ENCODE measurements at places on chromosomes 1 and 21.

DNA sequence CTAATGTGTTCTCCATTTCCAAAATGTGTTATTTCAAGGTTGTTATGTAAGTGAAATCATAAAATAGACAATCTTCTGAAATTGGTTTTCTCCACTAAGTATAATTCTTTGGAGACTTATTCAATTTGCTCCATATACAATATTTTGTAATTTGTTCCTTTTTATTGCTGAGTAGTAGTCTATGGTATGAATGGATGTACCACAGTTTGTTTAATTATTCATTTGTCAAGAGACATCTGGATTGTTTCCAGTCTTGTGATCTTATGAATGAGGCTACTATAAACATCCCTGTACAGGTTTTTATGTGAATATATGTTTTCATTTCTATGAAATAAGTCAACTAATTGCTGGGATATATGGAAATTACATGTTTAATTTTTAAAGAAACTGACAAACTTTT lies 652.6 kb upstream of the PLXNA2 start:
- no peak for DNase-seq

GRCh38 chr1:244989813-244990212 lies 125.5 kb upstream of the HNRNPU start:
- no peak for DNase-seq

DNA sequence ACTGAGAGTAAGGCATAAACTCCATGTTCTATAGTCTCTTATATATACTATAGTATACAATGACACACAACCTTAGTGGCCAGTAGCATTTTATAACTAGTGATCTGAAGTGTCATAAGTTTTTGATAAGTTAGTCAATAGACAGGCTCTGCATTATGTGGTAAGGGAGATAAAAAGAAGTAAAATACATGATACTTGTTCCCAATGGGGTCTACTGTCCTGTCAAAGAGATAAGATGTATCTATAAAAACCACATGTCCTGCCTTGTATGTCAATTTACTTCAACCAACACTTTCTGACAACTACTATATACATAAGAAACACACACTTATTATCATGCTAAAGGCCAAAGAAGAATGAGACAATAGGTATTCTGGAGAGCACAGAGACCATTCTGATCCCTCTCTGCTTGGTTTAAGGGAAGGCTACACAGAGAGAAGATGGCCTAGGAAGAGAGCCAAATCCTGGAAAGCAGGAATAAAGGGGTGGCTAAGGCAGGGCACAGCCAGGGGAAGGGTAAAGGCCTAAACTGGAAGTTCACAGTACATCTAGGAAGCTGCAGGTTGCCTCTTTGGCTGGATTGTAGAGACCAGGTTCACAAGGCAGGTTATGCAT lies 91.4 kb downstream of the LYST start:
- no peak for DNase-seq

GRCh38 chr1:87523466-87523865 lies 194.8 kb downstream of the LMO4 start:
- DNase-seq: no peak

- no peak for DNase-seq
These were observed 22.1 kb upstream of the FAM20B start for GRCh38 chr1:179003512-179004066.

DNA sequence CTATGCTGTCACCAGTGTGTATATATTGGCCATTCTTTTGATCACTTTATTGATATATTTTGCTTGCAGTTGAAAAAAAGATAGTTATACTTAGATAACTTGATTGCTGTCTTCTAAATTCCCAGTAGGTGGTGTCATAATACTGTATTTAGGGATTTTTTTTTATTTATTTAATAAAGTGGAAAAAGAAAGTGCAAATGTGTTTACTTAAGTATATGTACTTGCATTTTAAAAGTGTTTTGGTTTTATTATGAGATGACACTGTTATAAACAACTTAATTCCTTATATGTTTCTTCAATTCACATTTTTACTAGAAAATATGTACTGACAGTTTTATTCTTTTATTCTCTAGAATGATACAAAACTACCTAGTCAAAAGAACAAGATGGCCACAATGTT lies 164.8 kb downstream of the USP25 start:
- no peak for DNase-seq

DNA sequence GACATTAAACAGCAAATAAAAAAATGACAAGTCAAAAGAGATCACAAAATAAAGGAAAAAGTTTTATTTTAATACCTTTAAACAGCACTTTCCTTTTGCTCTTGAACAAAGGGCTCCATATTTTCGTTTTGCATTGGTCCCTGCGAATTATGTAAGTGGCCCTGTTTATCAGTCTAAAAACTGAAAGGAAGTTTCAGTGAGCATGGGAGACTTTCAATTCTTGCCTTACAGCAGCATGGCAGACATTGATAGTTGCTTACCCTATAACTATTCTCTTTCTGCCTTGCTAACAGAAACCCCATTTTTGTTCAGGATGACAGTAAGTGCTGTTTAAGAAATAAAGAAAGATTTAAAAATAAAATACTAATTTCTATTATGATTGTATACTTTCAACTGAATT lies 5.2 kb upstream of the SH3GLB1 start:
- DNase-seq: no peak

GRCh38 chr1:225343618-225344017 lies 84.2 kb downstream of the LBR start:
- DNase-seq: no peak

- DNase-seq: no peak
These were observed 128.8 kb downstream of the RRAGC start for GRCh38 chr1:38730511-38731397.

- DNase-seq: no peak
These were observed 543.9 kb downstream of the AJAP1 start for GRCh38 chr1:5198328-5198727.

GRCh38 chr1:74771913-74772515 lies 39.1 kb downstream of the TYW3 start:
- no peak for DNase-seq

- no peak for DNase-seq
These were observed 13.8 kb downstream of the ENSA start for GRCh38 chr1:150615346-150616201.

- DNase-seq: no peak
These were observed 43.1 kb downstream of the RGSL1 start for GRCh38 chr1:182493063-182493462.

- DNase-seq: no peak
These were observed 1646.3 kb downstream of the AMY1C start for GRCh38 chr1:105396001-105396400.

DNA sequence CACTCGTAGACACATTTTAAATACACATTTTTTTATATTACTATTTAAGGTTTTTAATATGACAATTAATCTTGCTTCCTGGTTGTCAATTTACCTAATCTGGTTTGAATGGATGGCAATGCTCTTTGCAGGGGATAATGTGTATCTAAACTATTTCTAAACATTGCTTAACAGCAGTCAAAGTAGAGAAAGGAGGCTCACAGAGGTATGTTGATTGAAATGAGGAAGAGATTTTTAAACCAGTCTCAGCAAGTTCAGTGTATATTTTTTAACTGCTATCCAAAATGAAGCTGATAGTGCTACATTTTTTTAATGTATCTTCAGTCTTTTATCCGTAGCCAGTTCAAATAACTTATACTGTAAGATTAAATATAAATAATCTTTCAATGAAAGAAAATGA lies 17.4 kb downstream of the FMO1 start:
- no peak for DNase-seq

GRCh38 chr21:45640888-45641479 lies 2.5 kb upstream of the PCBP3 start:
- no peak for DNase-seq

DNA sequence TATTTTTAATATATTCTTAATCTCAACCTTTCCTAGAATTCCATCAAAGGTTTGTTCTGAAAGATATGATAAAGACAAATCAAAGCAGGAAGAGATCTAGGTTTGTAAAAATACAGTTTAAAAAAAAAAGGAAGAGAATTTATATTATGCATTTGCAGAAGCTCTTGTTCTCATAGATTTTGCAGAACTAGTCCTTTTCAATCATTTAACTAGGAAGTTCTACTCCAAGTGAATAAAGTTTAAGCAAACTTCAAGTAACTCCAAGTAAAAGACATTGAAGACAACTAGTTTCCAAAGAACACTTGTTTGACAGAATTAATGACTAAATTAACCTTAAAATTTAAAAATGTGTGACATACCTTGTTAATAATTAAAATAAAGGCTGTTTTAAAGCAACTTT lies 55.9 kb downstream of the HNRNPR start:
- DNase-seq: no peak

DNA sequence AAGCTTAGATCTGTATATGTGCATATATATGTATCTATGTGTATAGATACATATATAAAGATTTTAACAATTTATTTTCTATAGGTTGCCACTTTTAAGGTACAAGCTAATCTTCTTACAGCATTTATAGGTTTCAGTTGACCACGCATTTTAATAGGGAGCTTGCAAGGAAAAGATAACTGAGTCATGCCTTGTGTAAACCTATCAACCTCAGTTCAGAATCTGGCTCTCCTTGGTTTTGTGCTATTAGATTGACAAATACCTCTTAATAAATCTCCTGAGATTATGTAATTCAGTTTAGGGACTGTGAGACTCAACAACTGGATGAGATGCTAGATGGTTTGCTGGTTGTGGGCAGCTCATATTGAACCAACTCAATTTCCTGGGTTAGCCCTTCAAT lies 114.7 kb upstream of the SERBP1 start:
- DNase-seq: no peak

DNA sequence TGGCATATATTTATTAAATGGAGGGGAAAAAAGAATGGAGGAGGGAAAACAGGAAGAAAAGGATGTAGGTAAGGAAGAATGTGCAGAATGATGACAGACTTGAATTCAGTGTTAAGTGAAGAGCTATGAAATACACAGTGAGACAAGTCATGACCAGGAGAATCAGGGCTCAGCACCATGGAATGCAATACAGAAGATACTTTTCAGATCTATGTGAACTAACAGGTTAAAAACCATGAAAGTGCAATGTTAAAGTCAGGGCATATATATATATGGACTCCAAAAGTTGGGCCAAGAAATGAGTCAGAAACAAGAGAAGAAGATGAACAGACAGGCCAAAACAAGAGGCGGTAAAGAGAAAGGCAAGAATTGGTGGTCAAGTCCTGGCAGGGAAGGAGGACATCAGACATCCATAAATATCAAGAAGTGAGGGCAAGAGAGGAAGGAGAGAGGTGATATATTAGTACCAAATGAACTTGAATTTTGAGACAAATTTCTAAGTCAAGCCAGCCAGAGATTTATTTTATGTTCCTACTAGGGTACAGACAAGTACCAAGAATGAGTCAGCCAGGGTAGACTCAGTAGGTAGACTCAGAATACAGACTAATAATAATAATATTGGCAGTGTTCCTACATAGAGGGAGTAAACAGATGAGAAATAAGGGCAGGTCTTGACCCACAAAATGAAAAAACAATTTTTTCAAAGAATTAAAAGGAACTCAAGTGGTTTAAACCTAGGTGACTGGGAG lies 39.5 kb upstream of the MCOLN3 start:
- DNase-seq: no peak

DNA sequence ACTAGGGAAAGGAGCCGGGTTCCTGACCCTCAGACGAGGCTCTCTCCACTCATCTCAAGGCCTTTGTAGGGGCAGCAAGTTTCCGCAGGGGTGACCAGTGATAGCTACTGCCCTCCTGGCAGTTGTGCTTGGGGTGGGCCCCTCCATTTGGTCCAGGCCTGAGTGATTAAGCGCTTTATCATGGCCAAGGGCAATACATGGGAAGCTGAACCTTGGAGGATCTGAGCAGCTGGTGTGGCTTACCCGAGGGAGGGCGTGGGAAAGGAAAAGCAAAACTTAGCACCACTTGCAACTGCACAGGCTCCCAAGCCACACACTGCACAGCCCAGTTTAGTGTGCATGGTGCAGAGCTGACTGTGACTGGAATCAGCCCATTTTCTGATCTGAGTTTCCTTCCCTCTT lies 47.8 kb downstream of the GADD45A start:
- DNase-seq: no peak

DNA sequence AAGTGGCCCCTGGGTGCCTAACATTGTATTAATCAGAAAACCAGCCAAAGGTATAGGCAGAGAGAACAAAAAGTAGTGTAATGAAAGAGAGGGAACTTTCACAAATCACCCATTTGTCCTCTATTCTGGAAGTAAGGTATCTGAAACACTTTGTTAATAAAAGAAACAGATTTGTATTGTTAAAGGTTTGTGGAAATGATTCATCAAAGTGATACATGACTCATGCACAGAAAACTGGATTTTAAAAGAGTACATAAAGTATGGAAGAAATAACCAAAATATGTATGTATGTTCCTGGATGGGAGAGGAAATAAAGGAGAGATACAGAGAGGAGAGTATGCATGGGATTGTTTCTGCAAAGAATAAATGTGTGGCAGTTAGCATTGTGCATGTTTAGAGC lies 126.8 kb downstream of the RGS21 start:
- DNase-seq: no peak

DNA sequence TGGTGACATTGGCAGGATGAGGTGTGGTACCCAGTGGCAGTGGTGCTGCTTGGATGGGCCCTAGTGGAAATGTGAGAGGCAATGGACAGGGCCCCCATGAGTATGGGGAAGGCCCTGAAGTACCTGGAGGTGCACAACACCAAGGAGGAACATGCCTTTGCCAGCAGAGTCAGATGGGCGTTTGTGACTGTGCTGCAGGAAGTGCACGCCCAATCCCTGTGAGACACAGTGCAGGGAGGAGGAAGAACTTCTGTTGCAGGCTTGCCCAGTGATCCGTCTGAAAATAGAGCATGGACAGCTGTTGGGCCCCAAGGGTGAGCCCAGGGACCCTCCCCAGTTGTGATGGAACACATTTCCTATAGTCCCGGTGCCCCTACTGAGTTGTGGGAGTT lies 42.7 kb downstream of the GJA5 start:
- no peak for DNase-seq

GRCh38 chr1:53362851-53363642 lies 35.2 kb upstream of the LRP8 start:
- no peak for DNase-seq

GRCh38 chr1:8552820-8553397 lies 235.0 kb downstream of the SLC45A1 start:
- DNase-seq: no peak

GRCh38 chr1:161702250-161702649 lies 4.8 kb upstream of the FCRLA start:
- no peak for DNase-seq

- no peak for DNase-seq
These were observed 37.5 kb downstream of the XCL2 start for GRCh38 chr1:168506204-168506819.

- no peak for DNase-seq
These were observed 97.7 kb downstream of the ATP5PO start for GRCh38 chr21:33817663-33818451.

DNA sequence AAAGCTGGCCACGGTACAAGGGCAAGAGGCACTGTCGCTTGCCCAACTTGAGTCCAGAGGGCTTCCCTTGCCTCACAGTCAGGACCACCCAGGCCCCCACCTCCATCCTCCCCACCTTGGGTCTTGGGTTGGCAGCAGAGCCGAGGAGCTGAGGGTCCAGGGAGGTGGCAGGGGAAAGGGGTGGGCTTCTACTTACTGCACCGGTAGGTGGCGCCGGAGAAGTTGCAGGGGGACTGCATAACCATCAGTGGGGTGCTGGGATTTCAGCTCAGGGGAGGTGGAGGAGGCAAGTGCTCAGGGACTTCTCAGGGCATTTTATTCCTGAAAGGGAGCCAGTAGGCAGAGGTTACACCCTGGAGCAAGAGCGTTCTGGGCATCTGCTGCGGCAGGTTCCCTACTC lies 44.0 kb downstream of the TRIM62 start:
- no peak for DNase-seq

- no peak for DNase-seq
These were observed 1.7 kb upstream of the PBX1 start for GRCh38 chr1:164557270-164557669.
